ENCODE measurements at places on chromosomes 12 and 14.
A peak's percentile ranks its signal among the peaks of the same experiment; 100 is the strongest.

GRCh38 chr12:125981610-125982253 is 916.5 kb downstream of the AACS start:
- DNase-seq, result no peak

DNA sequence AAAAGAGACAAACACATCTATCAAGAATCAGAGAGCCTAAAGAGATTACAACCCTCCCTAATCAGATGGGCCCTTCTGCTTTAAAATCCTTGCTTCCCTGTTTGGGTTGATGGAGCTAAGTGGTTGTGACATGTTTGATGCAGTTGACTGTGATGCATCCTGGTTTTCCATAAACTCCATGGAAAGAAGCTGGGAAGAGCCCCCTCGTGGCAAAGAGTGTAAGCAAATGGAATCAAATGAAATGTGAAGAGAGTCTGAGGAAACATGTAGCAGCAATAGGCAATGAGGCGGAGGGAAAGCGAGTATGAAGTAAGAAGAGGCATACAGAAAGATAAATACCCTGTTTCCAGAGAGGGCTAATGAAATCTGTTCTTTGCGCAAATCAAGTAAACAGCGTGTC is 70.4 kb upstream of the SLCO1C1 start:
- peak; percentile 30 for DNase-seq

- no peak for DNase-seq
These were observed 19.6 kb upstream of the FBXO33 start for GRCh38 chr14:39451811-39452210.

- peak; percentile 82 for DNase-seq
These were observed 23.4 kb downstream of the CACNA1C start for GRCh38 chr12:2076196-2076570.

DNA sequence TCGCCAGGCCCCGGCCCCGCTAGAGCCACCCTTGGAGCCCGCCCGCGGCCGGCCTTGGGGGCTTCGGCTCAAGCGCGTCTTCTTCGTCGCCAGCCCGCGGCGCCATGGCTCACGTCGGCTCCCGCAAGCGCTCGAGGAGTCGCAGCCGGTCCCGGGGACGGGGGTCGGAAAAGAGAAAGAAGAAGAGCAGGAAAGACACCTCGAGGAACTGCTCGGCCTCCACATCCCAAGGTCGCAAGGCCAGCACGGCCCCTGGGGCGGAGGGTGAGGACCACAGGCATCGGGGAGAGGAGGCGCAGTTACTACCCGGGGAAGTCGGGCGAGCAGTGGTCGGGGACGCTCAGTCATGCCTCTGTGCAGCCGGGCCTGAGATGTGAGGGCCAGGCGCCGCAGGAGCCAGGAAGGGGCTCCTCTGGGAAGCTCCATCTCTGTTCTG is 573 bp downstream of the ARL6IP4 start:
- DNase-seq, result no peak

- DNase-seq, result no peak
These were observed 36.6 kb downstream of the KRT80 start for GRCh38 chr12:52155048-52155868.

DNA sequence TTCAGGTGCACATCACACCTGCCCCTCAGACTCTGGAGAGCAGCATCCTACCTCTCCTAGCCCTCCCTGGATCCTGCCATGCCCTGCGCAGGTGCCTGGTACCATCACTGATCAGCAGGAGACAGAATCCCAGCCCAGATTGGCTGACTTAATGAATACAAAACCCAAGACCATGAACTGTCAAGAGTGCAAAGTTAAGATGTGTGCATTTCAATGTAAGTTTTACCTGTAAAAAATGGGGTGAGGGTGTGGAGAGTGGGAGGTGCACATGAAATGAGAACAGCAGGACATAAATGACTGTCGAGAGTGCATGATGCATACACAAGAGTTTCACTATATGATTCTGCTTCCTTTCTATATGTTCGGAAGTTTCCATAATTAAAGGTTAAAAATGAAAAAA is 57.9 kb upstream of the GPR68 start:
- DNase-seq, result no peak

DNA sequence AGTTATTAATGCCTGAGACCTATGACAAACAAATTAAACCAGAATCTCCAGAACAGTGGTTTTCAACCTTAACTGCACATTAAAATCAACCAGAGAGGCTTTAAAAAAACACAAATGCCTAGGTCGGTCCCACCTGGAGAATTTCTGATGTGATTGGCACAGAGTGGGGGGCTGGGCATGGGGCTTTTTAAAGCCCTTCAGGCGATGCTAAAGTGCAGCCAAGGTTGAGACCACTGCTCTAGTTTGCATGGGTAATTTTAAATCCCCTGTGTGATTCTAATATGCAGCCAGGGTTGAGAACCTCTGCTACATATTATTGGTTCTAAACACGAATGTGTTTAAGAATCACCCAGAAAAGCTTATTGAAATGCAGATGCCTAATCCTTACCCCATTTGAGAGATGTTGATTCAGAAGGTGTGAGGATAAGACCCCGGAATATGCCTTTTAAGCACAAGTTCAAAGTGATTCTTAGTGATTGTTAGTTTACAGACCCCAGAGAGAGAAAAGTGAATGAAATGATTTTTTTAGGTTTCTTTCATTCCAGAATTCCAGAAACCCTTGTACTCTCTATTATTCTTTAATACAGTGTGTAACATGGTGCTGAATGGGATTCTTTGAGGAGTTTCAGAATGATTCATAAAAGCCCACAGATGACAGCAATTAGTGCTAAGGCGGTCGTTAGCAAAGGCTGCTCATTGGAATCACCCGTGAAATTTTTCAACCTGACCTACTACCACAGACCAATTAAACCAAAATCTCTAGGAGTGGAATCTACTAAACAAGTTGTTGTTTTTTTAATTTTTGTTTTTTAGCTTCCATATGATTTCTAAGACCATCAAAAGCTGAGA is 44.9 kb downstream of the LIN7A start:
- peak; percentile 72 for DNase-seq

GRCh38 chr14:69042787-69043444 is 63.8 kb upstream of the ACTN1 start:
- DNase-seq, result no peak

GRCh38 chr14:92597906-92598905 is 84.6 kb downstream of the RIN3 start:
- no peak for DNase-seq

GRCh38 chr14:64053694-64054669 is 201.2 kb downstream of the SYNE2 start:
- no peak for DNase-seq

- no peak for DNase-seq
These were observed 8.1 kb downstream of the CARMIL3 start for GRCh38 chr14:24059841-24060388.

DNA sequence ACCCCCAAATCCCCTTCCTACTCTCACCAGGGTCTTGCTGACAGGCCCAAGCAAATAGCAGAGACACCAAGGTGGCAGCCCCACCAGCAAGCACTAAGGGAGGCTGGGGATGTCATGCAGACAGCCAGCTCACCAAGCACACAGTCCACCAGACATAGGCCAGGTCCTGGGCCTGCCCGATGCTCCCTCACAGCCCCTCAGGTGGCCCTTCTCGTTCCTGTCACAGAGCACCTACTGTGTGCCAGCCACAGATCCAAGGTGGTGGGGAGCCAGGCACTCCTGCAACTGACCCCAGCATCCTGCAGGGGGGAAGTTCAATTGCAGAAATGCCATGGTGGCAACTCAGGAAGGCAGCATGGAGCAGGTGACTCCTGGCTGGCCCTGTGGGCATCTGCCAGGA is 60.5 kb upstream of the PNMA1 start:
- DNase-seq, result no peak

DNA sequence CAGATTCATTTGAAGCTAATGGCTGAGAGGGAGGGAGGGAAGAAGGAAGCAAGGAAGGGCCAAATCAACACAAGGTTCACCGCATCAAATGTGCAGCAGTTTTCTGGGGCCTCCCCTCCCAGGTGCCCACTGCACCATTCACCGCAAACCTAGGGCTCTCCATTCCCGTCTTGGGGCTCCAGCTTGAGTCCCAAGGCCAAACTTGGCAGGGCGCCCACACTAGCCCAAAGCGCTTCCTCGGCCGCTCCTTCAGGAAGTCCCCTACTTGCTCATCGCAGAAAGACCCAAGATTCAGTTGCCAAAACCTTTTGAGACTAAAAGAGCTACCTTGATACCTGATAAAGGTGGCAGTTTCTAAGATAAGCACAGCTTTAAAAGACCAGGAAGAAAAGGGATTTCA is 140.5 kb upstream of the FKBP4 start:
- no peak for DNase-seq

All from fibroblast of skin of left quadriceps (primary cell).